ENCODE measurements at places on chromosomes 4 and X. TPM values are rescaled to one million over a fixed set of nuclear protein-coding genes. Genes with fewer than 3 reads are reported as not detected.

PPAT gene
- polyA plus RNA-seq, result 10.9 TPM

SPANXA2 gene
- not detected for polyA plus RNA-seq

EVC2 gene
- not detected for polyA plus RNA-seq

NAP1L2 gene
- 0.75 TPM for polyA plus RNA-seq

SAGE1 gene
- not detected for polyA plus RNA-seq

PGRMC2 gene
- 19.0 TPM for polyA plus RNA-seq

TCEAL7 gene
- polyA plus RNA-seq, result not detected

Measured in naive thymus-derived CD8-positive, alpha-beta T cell (primary cell).